ENCODE measurements at places on chromosomes 6 and 20. TPM values are rescaled to one million over a fixed set of nuclear protein-coding genes. Genes with fewer than 3 reads are reported as not detected.

EGFL8 gene
- total RNA-seq = 13.4 TPM

SLPI gene
- total RNA-seq = 1,714 TPM

ZNF165 gene
- total RNA-seq = 2.2 TPM

RFX6 gene
- total RNA-seq = not detected

DNA sequence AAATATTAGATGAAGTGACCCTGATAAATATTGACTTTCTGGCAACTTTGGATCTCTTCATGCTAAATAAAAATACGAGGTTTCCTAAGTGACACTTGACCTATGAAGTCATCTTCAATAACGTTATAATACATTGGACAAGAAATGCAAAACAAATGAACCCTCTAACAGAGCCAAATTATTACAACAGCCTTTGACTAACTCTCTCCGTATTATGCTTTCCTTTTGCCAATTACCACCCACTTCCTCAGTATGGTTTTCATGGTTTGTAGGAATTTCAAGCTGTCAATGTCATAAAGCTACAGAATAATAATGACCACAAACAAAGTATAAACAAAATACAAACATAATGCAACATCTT lies 210.5 kb downstream of the MOXD1 start:
- no peak for DNase-seq
- no peaks in the 10 kb centered on the region for H3K4me1 ChIP-seq
- no peaks in the 10 kb centered on the region for H3K36me3 ChIP-seq
- no peak overlapping the region for H3K4me3 ChIP-seq
- H3K27ac ChIP-seq = no peak overlapping the region
- no peaks in the 10 kb centered on the region for H3K27me3 ChIP-seq

DNA sequence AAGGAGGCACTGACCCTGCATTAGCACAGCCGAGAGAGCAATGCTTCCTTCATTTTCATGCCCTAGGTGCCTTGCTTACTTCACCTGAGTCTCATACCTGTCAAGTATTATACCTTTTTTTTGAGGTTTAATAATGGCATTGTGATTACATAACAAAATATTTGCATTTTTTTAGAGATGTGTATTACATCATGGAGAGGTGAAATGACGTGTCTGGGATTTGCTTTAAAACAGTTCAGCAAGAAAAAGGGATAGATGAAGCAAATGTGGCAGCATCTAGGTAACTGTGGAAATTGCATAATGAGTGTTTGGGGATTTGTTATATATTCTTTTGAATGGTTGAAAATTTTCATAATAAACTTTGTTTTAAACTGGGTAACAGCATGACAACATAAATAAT lies 48.9 kb downstream of the NKX2-2 start:
- no peaks in the 10 kb centered on the region for H3K27me3 ChIP-seq
- no peaks in the 10 kb centered on the region for H3K36me3 ChIP-seq
- H3K4me1 ChIP-seq = no peaks in the 10 kb centered on the region
- no peak overlapping the region for H3K27ac ChIP-seq

DNA sequence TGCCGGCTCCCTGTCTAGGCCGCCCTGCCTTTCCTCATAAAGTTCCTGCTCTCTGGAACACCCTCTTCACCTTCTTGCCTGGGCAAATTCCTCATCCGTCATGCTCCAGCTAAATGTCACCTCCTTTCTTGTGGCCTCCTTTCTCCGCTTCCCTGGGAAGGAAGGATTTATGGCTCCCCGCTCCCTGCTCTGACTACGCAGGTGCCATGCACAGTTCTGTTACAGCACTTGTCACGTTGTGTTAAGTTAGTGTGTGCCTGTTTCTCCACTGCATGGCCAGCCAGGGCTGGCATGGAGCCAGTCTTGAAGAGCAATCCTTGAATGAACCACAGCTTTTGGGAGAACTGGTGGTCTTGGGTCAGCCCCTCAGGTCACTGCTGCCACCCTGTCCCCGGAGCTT lies 61.7 kb downstream of the CD40 start:
- H3K4me3 ChIP-seq = no peak overlapping the region
- peaks cover 51% of the 10 kb centered on the region for H3K27me3 ChIP-seq
- H3K27ac ChIP-seq = no peak overlapping the region
- no peak for DNase-seq
- no peaks in the 10 kb centered on the region for H3K36me3 ChIP-seq

GRCh38 chr6:24799541-24799915 lies 811 bp upstream of the ARMH2 start:
- no peak overlapping the region for H3K27ac ChIP-seq
- H3K27me3 ChIP-seq = no peaks in the 10 kb centered on the region
- no peak overlapping the region for H3K4me3 ChIP-seq

DNA sequence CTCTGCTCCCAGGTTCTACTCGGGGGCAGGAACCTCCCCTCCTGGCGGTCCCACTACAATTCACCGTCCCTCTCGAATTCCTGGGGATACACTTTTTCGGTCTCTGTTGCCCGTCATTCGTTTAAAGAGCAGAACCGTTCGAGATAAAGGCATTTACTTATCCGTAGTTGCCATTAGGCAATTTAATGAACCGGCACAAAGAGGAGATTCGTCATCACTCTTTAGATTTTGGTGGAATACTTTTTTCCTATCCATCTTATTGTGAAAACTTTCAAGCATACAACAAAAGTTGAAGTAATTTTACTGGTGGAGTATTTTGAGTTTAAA lies 1.2 kb upstream of the CD24 start:
- H3K27ac ChIP-seq = peak overlapping the region; percentile 65
- no peak for DNase-seq

DNA sequence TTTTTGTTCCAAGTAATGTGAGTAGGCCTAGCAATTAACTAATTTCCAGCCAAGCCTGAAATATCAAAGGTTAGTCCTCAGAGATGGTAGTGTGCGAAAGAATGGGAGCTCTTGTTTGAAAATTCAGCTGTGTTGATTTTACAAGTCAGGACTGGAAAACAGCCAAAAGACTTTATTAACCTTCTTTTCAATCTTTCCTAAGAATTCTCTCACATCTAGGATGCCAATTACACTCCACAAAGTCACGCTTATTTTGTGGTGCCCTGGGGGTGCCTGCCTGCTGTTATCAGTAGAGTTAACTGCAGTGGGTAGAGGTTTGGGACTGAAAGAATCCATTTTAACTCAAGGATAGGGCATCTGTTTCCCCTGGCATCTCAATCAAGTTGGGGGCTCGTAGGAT lies 30.7 kb upstream of the MAP3K4 start:
- no peaks in the 10 kb centered on the region for H3K4me1 ChIP-seq
- no peak overlapping the region for H3K27ac ChIP-seq
- no peak overlapping the region for H3K4me3 ChIP-seq
- no peak for DNase-seq

- no peaks in the 10 kb centered on the region for H3K4me1 ChIP-seq
- DNase-seq = no peak
- H3K27me3 ChIP-seq = no peaks in the 10 kb centered on the region
- no peaks in the 10 kb centered on the region for H3K36me3 ChIP-seq
- no peak overlapping the region for H3K4me3 ChIP-seq
- H3K27ac ChIP-seq = no peak overlapping the region
These were observed 336.9 kb downstream of the CD83 start for GRCh38 chr6:14454473-14454775.

GRCh38 chr6:44059359-44060346 lies 67.6 kb downstream of the MRPL14 start:
- peaks cover 37% of the 10 kb centered on the region for H3K4me1 ChIP-seq
- peak overlapping the region; percentile 88 for H3K27ac ChIP-seq
- H3K36me3 ChIP-seq = no peaks in the 10 kb centered on the region
- no peaks in the 10 kb centered on the region for H3K27me3 ChIP-seq
- peak; percentile 84 for DNase-seq
- no peak overlapping the region for H3K4me3 ChIP-seq

DNA sequence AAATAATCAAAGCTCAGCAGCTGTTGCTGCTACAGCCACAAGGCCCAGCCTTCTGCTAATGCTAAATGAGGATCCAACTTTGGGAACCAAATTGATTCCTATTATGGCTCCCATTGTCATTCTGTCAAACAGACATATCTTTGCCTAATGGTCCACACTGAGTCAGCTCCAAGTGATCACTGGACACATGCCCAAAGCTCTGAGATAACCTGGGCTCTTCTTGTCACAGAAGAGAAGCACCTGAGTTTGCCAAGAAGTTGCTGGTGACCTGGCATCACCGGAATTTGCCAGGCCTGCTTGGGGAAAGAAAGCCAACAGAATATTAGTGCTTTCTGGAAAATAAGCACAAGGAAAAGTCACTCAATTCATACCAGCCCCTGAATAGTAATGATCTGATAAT lies 5.8 kb downstream of the TNFRSF21 start:
- H3K27ac ChIP-seq = no peak overlapping the region
- no peak overlapping the region for H3K4me3 ChIP-seq
- H3K4me1 ChIP-seq = peaks cover 21% of the 10 kb centered on the region
- peaks cover 8% of the 10 kb centered on the region for H3K27me3 ChIP-seq
- DNase-seq = no peak

DNA sequence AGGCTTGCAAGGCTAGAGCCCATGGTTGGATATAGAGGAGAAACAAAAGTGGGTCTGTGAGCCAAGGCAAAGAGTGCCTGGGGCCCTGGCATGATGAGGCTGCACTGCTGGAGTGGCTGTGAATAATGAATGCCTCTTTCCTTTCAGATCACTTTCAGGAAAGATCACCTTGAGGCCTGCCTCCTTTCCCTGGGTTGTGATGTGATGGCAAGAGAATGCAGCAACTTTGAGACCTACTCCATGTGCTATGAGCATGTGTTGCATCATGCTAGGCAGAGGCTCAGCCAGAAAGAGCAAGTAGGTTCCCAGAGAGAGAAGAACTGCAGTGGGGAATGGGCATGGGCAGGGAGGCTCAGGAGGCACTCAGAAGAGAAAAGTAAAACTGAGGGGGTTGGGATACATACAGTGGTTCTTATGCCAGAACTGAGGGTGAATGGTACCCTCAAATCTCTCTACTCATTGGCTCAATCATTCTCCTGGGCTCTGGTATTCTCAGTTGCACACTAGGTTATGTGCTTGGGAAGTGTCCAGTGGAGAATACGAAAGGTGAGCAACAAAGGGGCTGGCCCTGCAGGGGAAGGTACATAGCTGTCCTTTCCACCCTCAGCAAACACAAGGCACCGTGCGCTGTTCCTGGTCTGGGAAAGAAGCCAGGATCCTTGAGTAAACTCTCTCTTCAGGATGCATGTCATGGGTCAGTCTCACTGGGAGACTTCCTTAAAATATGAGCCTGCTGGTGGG lies 45.9 kb downstream of the CD164 start:
- no peak overlapping the region for H3K27ac ChIP-seq
- H3K36me3 ChIP-seq = no peaks in the 10 kb centered on the region
- DNase-seq = no peak
- no peaks in the 10 kb centered on the region for H3K27me3 ChIP-seq

- H3K4me3 ChIP-seq = peak within 1 kb of the TSS; percentile 61
- no peak for DNase-seq
- peak within 1 kb of the TSS; percentile 85 for H3K27ac ChIP-seq
- H3K27me3 ChIP-seq = no peaks in the 10 kb centered on the region
- H3K4me1 ChIP-seq = peaks cover 71% of the 10 kb centered on the region
- H3K36me3 ChIP-seq = no peaks in the 10 kb centered on the region
These were observed at the start of gene TNXB for GRCh38 chr6:32109114-32109764. Gene TNXB, minus strand, starts transcription at chr6:32109338. Its CDS starts 11,140 bp downstream, at chr6:32098198.

GRCh38 chr20:4171538-4172116 lies 156.3 kb upstream of the RNF24 start:
- H3K27me3 ChIP-seq = no peaks in the 10 kb centered on the region
- H3K27ac ChIP-seq = peak overlapping the region; percentile 58
- H3K36me3 ChIP-seq = no peaks in the 10 kb centered on the region
- DNase-seq = no peak

DNA sequence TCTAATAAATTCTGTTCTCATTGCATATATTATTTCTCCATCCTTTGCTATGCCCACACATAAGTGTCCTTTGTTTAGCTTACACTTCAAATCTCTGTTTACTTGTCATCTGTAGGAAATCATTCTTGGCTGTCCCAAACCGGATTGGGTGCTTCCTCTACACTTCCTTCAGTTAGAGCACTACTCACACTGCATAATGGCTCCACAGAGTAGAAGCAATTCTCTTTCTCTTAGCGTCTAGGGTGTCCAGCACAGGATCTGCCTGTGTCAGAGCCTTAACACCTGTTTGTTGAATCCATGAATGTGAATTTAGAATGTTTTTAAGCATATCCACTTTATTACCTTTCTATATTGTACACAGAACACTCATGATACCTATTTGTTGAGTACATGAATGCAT lies 87.0 kb upstream of the BMP2 start:
- DNase-seq = no peak
- no peak overlapping the region for H3K4me3 ChIP-seq
- H3K36me3 ChIP-seq = no peaks in the 10 kb centered on the region
- no peaks in the 10 kb centered on the region for H3K27me3 ChIP-seq
- no peaks in the 10 kb centered on the region for H3K4me1 ChIP-seq

GRCh38 chr6:11700118-11700718 lies 78.4 kb downstream of the ADTRP start:
- no peaks in the 10 kb centered on the region for H3K4me1 ChIP-seq
- DNase-seq = no peak
- no peaks in the 10 kb centered on the region for H3K36me3 ChIP-seq
- H3K4me3 ChIP-seq = no peak overlapping the region
- H3K27ac ChIP-seq = no peak overlapping the region

- H3K4me3 ChIP-seq = no peak overlapping the region
- no peak for DNase-seq
- no peaks in the 10 kb centered on the region for H3K4me1 ChIP-seq
These were observed 304.9 kb downstream of the TAF4 start for GRCh38 chr20:61760731-61761130.

GRCh38 chr20:17579369-17580039 lies 9.6 kb downstream of the DSTN start:
- peaks cover 52% of the 10 kb centered on the region for H3K4me1 ChIP-seq
- no peaks in the 10 kb centered on the region for H3K27me3 ChIP-seq
- no peaks in the 10 kb centered on the region for H3K36me3 ChIP-seq
- H3K27ac ChIP-seq = no peak overlapping the region

GRCh38 chr20:64053841-64054661 lies 4.6 kb upstream of the SOX18 start:
- no peaks in the 10 kb centered on the region for H3K36me3 ChIP-seq
- peak overlapping the region; percentile 30 for H3K4me3 ChIP-seq
- peaks cover 50% of the 10 kb centered on the region for H3K4me1 ChIP-seq

DNA sequence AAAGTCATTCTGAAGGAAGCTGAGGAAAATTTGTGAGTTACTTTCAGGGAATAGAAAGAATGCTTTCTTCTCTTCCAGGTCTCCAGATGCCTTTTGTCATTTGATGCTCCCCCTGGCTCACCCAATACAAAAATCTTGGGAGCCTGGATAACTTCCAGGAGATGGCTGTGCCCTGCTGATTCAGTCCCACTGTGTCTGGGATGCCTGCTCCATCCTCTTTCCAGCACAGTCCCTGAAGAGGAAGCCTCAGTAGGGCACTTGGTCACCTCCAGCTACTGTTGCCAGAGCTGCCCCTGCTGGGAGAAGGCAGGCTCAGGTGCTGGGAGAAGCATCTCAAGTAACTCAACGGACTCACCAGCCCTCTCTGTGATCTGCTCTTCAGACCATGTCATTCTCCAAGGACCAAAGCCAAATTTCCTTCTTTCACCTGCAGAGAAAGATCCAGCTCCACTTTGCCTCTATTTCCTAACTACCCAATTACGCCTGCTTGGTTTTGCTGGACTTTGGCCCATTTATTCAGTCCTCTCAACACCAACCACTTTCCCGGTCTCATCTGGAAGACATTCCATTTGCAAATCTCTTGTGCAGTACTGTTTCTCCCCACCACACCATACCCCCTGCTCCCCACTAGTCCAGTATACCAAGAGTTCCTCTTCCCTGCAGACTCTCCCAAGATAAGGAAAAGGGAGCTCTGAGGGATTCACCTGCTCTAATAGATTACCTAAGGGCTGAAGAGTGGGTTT lies 53.3 kb downstream of the SLC23A2 start:
- no peaks in the 10 kb centered on the region for H3K27me3 ChIP-seq
- no peaks in the 10 kb centered on the region for H3K36me3 ChIP-seq
- DNase-seq = no peak
- peaks cover 17% of the 10 kb centered on the region for H3K4me1 ChIP-seq
- no peak overlapping the region for H3K4me3 ChIP-seq
- no peak overlapping the region for H3K27ac ChIP-seq

Measured in lower lobe of right lung (tissue), 2 donors.